ENCODE measurements at places on chromosomes 2 and 18. TPM values are rescaled to one million over a fixed set of nuclear protein-coding genes. Genes with fewer than 3 reads are reported as not detected.

DNA sequence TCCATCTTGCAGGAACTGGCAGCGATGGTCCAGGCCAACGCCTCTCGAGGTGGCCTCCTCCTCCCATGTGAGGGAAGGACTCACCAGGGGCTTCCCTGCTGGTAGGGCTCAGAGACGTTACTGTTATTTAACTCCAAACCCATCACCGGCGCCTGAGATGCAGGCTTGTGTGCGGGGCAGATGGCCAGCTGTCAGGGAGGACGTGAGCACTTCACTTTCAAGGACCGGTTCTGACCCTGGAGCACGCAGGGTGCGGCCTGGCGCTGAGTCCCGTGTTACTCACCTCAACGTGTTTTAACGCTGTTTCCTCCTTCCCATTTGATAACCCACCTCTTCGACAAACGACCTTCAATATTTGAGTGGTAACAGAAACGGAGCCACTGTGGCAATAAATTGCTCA, 350.2 kb downstream of the ZNF516 start:
- no peak for DNase-seq

GRCh38 chr2:127826047-127826446, 15.1 kb upstream of the WDR33 start:
- DNase-seq, result no peak

DNA sequence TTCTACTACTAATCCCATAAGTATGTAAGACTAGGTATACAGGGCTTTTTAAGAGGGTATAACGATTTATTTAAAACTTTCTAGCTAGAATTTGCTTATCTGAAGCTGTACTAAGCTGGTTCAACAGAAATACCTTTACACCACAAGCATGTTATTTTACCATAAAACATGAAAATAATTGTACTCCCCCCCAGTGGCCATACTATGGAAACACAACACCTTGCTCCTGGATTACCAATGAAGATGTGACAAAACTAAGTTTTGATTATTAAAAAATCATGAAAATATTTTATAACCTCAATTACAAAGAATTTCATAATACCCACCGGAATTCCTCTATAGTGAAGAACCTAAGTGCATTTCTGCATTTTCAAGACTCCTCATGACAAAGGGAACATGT, 27.3 kb downstream of the LPIN2 start:
- no peak for DNase-seq

KIAA2012 gene
- not detected for total RNA-seq

ZAP70 gene
- 3.5 TPM for total RNA-seq
